Right atrium auricular region (tissue), 2 donors: ENCODE measurements at places on chromosomes 16 and 17. TPM values are rescaled to one million over a fixed set of nuclear protein-coding genes. Genes with fewer than 3 reads are reported as not detected.

The KRTAP17-1 gene
- not detected for total RNA-seq

The HBQ1 gene
- 2.1 TPM for total RNA-seq

The ASPA gene
- total RNA-seq, result 1.0 TPM

The CHP2 gene
- not detected for total RNA-seq

The GRAP gene
- 2.5 TPM for total RNA-seq

The CEP112 gene
- 11.2 TPM for total RNA-seq

The KRTAP9-3 gene
- total RNA-seq, result not detected

The CCL8 gene
- not detected for total RNA-seq

GRCh38 chr16:85634747-85635544 lies 21.8 kb downstream of the GSE1 start:
- no peak for DNase-seq

GRCh38 chr17:57604771-57605674 lies 140.1 kb downstream of the CCDC182 start:
- DNase-seq, result peak; percentile 68

- DNase-seq, result no peak
These were observed 17.5 kb downstream of the CACNG3 start for GRCh38 chr16:24273508-24274182.

DNA sequence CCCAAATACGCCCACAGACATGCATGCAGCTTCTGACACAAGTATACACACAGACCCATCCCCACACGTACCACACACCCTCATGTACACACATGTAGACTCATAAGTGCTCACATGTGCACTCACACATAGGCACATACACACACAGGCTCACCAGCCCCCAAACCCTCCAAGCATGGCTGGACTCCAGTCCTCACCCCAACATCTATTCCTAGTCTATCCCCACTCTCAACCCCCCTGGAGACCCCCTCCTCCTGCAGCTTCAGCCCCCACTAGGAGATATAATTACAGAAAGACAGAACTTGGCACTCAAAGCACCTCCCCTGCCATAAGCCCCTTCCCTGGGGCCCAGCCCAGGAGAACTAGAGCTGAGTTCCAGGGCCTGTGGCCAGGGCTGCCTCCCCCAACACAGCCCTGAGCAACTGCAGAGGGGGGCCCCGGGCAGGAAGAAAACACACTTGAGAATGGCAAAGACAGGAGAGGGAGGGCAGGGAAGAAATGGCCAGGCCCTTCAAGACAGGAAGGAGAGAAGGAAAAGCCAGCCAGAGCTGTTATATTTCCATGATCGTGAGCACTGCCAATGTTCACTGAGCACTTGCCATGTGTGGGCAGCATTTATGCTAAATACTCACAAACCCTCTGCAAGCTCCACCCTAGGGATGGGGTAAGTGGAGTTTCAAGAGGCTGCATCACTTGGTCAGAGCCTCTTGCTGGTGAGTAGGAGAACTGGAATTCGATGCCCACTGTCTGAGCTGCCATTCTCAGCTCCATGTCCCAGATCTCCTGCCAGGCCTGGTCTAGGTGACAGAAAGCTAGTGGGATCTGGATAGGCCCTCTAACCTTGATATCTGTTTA lies 224.5 kb downstream of the ZNF423 start:
- no peak for DNase-seq

GRCh38 chr17:69357701-69358100 lies 30.8 kb upstream of the ABCA5 start:
- no peak for DNase-seq

GRCh38 chr16:8370374-8371270 lies 219.7 kb downstream of the TMEM114 start:
- no peak for DNase-seq

- no peak for DNase-seq
These were observed 163.8 kb upstream of the TBX2 start for GRCh38 chr17:61235827-61236197.

GRCh38 chr16:24098896-24099295 lies 157.2 kb upstream of the CACNG3 start:
- DNase-seq, result no peak

GRCh38 chr16:67884-68789 lies 4.3 kb downstream of the RHBDF1 start:
- DNase-seq, result no peak
